ENCODE measurements at places on chromosomes 5 and 9. TPM values are rescaled to one million over a fixed set of nuclear protein-coding genes. Genes with fewer than 3 reads are reported as not detected.

- H3K36me3 ChIP-seq: no peaks in the 10 kb centered on the region
- no peaks in the 10 kb centered on the region for H3K27me3 ChIP-seq
- H3K27ac ChIP-seq: peak overlapping the region; percentile 58
- H3K4me3 ChIP-seq: peak overlapping the region; percentile 27
- DNase-seq: peak; percentile 34
Measured at GRCh38 chr9:95189251-95190098, 128.0 kb downstream of the FANCC start.

CDH9 gene
- not detected for total RNA-seq

SPATA31D4 gene
- not detected for total RNA-seq

DNA sequence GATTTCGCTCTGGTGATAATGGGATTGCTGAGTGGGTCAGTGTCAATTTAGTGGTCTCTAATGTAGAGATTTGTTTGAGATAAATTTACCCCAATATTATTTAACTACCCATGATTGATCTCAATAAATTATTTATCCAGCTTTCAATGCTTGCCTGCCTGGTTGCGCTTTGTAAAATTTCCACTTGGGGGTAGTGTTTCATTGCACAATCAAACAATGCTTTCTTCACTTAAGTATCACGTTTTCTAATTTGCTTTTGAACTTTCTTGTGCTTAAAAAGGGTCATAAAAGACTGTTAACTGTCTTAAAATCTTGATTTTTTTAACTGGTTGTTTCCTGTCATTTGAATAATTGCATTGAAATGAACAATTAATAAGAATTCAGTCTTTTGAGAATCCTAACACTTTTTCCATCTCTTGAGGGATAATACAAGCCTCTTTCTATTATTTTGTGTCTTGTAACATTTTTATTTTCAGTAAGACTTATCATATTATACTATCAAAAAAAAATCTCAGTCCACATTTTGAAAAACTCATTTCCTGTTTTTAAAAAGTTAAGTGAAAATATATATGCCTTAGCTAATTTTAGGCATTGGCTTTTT is 18.7 kb downstream of the HSD17B4 start:
- no peak for DNase-seq
- H3K4me3 ChIP-seq: no peak overlapping the region
- H3K36me3 ChIP-seq: peaks cover 8% of the 10 kb centered on the region
- no peaks in the 10 kb centered on the region for H3K27me3 ChIP-seq
- H3K27ac ChIP-seq: no peak overlapping the region

DNA sequence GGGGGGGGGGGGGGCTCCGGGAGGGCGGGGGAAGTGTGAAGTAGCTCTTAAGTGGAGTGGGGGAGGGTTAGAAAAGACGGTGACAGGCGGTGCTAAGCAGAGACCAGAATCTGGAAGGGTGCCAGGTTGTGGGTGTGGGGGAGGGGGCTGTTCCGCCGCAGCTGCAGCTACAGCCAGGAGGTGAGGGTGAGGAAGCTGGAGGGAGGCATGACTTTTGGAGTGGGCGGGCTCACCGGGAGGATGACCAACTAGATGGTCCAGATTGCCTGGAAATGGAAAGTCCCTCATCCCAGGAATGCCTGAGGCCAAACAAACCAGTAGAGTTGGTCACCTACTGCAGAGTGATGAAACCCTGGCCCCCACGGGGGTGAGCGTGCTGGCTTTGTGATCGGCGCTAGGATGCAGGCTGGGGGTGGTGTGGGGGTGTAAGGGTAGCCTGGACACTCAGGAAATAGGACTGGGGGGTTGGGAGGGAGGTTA is 158.1 kb upstream of the SHB start:
- H3K27ac ChIP-seq: no peak overlapping the region
- no peaks in the 10 kb centered on the region for H3K27me3 ChIP-seq
- no peak for DNase-seq

DNA sequence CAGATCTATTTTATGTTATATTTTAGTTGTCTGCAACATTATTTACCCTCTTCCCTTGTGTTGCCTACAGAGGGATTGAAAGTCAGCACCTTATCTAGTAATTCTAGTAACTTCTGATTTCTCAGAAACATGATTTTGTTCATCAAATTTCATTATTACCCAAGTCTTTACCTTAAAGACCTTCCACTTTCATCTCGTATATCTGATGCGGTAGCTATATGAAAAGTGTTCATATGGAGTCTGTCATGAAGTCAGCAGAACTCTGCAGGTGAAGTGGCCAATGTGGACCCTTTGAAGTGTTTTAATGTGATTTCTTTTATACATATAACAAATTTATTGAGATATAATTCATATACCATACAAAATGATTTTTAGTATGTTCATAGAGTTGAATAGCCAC is 40.0 kb downstream of the SLC44A1 start:
- H3K36me3 ChIP-seq: no peaks in the 10 kb centered on the region
- no peaks in the 10 kb centered on the region for H3K27me3 ChIP-seq
- no peak for DNase-seq
- H3K4me3 ChIP-seq: no peak overlapping the region
- H3K4me1 ChIP-seq: no peaks in the 10 kb centered on the region
- no peak overlapping the region for H3K27ac ChIP-seq

NMUR2 gene
- not detected for total RNA-seq

- no peak overlapping the region for H3K27ac ChIP-seq
- no peak for DNase-seq
- no peak overlapping the region for H3K4me3 ChIP-seq
- H3K36me3 ChIP-seq: no peaks in the 10 kb centered on the region
- H3K27me3 ChIP-seq: no peaks in the 10 kb centered on the region
- H3K4me1 ChIP-seq: peaks cover 26% of the 10 kb centered on the region
Measured at GRCh38 chr5:68345171-68345570, 129.6 kb downstream of the PIK3R1 start.

NME5 gene
- 3.8 TPM for total RNA-seq

- no peak for DNase-seq
- H3K4me3 ChIP-seq: no peak overlapping the region
- no peak overlapping the region for H3K27ac ChIP-seq
Measured at GRCh38 chr9:94002316-94003140, 47.4 kb upstream of the BARX1 start.

SLC36A3 gene
- total RNA-seq: not detected

DNA sequence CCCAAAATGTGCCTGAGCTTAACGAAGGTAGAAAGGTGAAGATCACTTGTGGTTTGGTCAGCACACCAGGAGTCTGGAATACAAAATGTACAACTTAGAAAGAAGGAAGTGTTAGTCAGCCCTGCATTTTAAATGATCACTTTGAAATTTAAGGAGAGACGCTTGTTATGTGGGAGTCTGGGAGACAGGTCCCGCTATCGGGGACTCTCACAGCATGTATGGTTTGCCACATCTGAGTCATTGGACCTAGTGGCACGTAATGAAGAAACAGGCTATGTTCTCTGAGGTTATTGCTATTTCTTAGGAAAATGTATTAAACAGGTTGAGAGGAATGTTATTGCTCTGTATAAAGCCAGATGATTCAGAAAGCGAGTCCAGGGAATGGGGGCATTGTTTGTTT is 2362.5 kb upstream of the WWC1 start:
- H3K27me3 ChIP-seq: no peaks in the 10 kb centered on the region
- no peak overlapping the region for H3K27ac ChIP-seq
- no peaks in the 10 kb centered on the region for H3K36me3 ChIP-seq
- no peaks in the 10 kb centered on the region for H3K4me1 ChIP-seq
- no peak overlapping the region for H3K4me3 ChIP-seq

- no peak for DNase-seq
- no peak overlapping the region for H3K4me3 ChIP-seq
- no peaks in the 10 kb centered on the region for H3K4me1 ChIP-seq
- H3K27me3 ChIP-seq: no peaks in the 10 kb centered on the region
Measured at GRCh38 chr9:107174441-107174840, 108.6 kb upstream of the RAD23B start.

C9orf50 gene
- total RNA-seq: not detected

DNA sequence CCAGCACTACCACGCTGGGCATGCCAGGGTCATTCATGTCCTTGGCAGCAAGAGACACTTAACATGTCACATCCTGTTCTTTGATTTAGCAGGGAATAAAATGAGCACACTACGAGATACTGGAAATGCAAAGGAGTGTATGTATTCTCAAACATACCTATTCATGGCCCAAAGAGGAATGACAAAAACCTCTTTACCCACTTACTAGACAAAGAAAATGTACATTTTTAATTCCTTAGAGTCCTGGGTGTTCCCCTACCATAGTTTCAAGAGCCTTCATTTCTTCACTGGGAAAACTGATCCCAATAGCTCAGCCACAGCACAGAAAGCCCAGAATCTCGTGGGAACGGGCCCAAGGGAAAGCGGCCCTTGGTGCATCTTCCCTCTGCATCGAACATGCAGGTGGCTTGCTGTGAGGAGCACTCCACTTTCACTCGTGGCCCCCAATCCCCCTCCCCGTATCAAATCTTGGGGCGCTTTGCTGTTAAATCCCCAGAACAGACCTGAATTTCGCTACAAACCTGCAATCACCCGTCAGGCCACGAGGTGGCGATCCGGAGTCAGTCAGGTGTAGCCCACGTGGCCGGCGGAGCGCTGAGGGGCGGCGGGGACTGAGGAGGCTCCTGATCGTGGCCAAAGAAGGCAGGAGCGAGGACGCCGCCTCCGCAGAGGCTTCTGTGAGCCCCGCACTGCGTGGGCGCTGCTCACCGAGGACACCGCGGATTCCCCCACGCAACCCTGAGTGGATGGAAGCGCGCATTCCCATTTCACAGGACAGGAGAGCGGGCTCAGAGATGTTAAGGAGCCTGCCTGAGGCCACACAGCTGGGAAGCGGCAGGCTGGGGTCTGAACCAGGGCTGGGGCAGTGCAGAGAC is 91.4 kb downstream of the LMX1B start:
- peak overlapping the region; percentile 57 for H3K4me3 ChIP-seq
- H3K4me1 ChIP-seq: peaks cover 16% of the 10 kb centered on the region
- no peaks in the 10 kb centered on the region for H3K36me3 ChIP-seq
- peaks cover 10% of the 10 kb centered on the region for H3K27me3 ChIP-seq
- H3K27ac ChIP-seq: no peak overlapping the region

C5orf63 gene
- 2.0 TPM for total RNA-seq

DNA sequence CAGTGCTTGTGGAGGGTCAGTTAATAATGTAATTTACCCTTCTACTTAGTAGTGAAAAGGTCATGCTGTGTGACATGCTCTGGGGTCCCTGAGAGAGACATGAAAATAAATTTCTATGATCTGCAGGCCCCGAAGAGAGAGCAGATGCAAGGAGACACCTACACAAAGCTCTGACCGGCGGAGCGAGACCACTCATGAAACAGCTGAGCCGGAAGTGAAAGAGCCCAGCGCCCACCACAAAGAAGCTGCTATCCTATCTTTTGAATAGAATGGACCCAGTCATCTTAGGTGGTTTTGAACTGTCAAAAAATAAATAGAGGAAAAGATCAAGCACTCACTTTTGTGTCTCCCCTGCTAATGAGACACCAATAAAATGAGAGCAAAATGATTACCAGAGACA is 190.0 kb downstream of the MED10 start:
- H3K4me1 ChIP-seq: no peaks in the 10 kb centered on the region
- H3K27ac ChIP-seq: no peak overlapping the region
- H3K4me3 ChIP-seq: no peak overlapping the region
- no peaks in the 10 kb centered on the region for H3K36me3 ChIP-seq
- no peak for DNase-seq

NR6A1 gene
- 4.6 TPM for total RNA-seq

- peaks cover 19% of the 10 kb centered on the region for H3K4me1 ChIP-seq
- H3K4me3 ChIP-seq: peak overlapping the region; percentile 7
- no peaks in the 10 kb centered on the region for H3K27me3 ChIP-seq
- H3K36me3 ChIP-seq: peaks cover 4% of the 10 kb centered on the region
- no peak for DNase-seq
Measured at GRCh38 chr9:4837261-4838188, 44.8 kb downstream of the RCL1 start.

- H3K36me3 ChIP-seq: no peaks in the 10 kb centered on the region
- H3K4me1 ChIP-seq: no peaks in the 10 kb centered on the region
- no peak overlapping the region for H3K4me3 ChIP-seq
- no peak for DNase-seq
- no peaks in the 10 kb centered on the region for H3K27me3 ChIP-seq
Measured at GRCh38 chr5:180470966-180471582, 23.1 kb upstream of the CNOT6 start.

DNA sequence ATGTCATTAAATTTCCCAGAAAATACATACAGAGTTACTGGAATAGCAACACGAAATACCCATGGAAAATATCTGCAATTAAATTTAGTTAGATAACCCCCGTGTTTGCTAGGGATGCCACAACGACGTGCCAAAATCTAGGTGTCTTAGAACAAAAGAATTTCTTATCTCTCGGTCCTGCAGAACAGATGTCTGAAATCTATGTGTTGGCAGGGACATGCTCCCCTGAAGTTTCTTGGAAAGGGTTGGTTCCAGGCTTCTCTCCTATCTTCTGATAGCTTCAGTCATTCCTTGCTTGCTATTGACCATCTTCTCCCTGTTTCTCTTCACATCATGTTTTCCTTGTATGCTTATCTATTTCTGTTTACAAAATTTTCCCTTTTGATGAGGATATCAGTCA is 1067.0 kb downstream of the CDH18 start:
- H3K4me3 ChIP-seq: no peak overlapping the region
- no peaks in the 10 kb centered on the region for H3K4me1 ChIP-seq
- H3K27me3 ChIP-seq: no peaks in the 10 kb centered on the region
- no peak overlapping the region for H3K27ac ChIP-seq
- DNase-seq: no peak

- H3K27ac ChIP-seq: no peak overlapping the region
- no peaks in the 10 kb centered on the region for H3K27me3 ChIP-seq
- no peak for DNase-seq
- no peaks in the 10 kb centered on the region for H3K36me3 ChIP-seq
- H3K4me1 ChIP-seq: no peaks in the 10 kb centered on the region
Measured at GRCh38 chr9:70805949-70806348, 315.5 kb downstream of the TRPM3 start.

GRCh38 chr5:135032999-135033861 is 798 bp downstream of the PITX1 start:
- H3K4me1 ChIP-seq: peaks cover 11% of the 10 kb centered on the region
- no peak overlapping the region for H3K27ac ChIP-seq
- no peaks in the 10 kb centered on the region for H3K36me3 ChIP-seq

DNA sequence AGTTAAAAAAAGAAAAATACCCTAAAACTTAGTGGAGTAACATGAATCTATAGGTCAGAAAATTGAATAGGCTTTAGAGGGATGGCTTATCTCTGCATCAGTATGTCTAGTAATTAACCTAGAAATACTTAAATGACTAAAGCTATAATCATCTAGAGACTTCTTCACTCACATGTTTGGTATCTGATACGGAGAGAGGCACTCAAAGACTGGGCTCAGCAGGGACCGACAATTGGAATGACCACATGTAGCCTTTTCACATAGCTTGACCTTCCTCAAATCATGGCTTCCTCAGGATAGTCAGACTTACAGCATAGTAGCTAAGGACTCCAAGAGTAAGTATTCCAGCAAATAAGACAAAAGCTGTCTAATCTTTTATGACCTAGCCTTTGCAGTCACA is 105.3 kb upstream of the RORB start:
- DNase-seq: no peak
- H3K4me3 ChIP-seq: no peak overlapping the region
- H3K36me3 ChIP-seq: no peaks in the 10 kb centered on the region
- H3K27ac ChIP-seq: no peak overlapping the region

DNA sequence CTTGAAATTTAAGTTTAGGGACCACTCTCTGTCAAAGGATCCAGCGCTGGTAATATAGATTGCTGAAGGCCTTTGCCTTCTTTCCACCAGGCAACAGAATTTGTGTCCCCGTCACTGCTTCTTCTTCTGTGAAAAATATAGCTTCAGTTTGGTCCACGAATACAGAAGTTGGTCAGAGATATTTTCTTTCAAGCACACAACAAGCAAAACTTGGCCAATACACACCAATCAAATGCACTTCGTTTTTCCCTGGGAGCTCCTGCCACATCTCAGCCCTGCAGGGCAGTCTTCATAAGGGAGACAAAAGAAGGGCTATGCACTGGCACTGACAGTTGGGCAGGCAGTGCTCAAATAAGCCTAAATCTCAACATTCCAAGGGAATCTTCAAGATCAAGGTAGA is 22.9 kb downstream of the HAVCR2 start:
- no peaks in the 10 kb centered on the region for H3K36me3 ChIP-seq
- H3K4me1 ChIP-seq: no peaks in the 10 kb centered on the region
- no peak overlapping the region for H3K4me3 ChIP-seq
- H3K27ac ChIP-seq: no peak overlapping the region
- no peaks in the 10 kb centered on the region for H3K27me3 ChIP-seq
